NCI-H187 treated with DMSO at 0.1 percent for 48 hours (cell line): ENCODE measurements at places on chromosomes 16 and 17.

DNA sequence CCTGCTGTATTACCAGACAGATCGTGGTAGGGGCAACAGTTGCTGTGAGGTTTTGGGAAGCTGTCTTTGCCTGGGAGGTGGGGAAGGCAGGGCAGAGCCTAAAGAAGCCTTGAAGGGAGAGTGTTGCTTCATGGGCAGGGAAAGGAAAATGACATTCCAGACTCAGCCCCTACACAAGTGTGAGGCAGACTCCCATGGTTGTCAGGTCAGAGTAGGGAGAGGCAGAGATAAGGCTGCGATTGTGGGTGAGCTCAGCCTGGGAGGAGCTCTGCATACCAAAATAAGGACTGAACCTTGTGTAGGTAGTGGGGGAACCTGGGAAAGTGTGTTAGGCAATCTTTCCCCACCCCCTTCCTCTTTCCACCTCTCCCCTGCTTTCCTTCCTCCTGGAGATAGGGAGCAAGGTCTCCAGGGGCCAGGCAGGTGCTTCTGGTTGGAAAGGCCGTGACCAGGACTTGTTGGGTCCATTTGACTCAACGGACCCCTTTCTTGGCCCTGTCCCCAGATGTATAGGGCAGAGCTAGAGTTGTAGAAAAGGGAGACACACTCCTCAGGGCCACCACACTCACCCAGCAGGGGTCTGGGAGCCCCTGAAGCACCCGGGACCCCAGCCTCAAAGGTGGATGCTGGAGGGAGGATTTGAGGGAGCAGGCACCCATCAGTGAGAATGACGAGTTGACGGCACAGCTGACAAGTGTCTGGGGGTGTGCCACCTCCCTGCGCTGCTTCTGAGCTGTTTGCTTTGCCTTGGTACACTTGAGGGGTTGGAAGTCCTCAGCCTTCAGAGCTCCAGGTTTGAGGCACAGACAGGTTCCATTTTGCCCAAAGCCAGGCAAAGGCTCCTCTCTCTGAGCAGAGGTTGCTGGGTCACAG is 18.5 kb upstream of the TOB1 start:
- no peak for DNase-seq

- no peak for DNase-seq
These were observed 107.6 kb downstream of the BANP start for GRCh38 chr16:88058817-88059216.

- DNase-seq: no peak
These were observed 111.3 kb upstream of the NOL11 start for GRCh38 chr17:67606471-67606870.

DNA sequence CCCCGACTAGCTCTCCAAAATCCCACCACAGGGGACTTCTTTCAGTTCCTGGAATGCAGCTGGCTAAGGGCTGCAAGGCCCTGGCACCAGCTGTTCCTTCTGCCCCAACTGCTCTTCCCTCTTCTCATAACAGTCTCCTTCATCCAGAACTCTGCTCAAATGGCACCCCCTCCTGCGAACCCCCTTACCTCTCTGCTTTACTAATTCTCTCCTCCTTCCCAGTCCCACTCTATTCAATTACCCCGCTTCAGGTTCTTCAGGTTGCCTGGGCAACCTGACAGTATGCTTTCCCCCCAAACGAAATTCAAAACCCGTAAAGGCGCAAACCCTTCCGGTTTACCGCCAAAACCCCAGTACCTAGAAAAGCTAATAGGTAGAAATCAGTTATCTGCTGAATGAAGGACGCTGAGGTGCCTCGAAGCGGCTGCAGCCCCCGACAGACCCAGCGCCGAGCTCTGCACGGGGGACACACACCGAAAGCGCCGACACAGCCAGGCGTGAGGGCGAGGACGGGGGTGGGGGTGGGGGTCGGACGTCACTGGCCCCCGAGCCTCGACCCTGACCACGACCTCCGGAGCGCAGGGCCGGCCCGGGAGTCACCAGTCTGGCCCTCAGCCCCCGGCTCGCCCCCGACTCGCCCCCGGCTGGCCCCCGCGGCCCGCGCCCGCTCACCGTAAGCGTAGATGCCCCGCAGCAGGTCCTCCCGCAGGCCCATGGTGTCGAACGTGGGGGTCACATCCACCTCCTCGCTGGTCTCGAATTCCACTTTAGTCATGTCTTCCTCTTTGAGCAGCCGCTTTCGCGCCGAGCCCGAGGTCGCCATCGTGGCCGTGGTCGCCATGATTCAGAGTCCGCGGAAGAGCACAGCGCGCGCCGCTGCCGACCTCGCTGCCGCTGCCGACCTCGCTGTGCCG is 550 bp downstream of the EIF4A3 start:
- DNase-seq: no peak

- no peak for DNase-seq
These were observed 2.2 kb downstream of the TMEM204 start for GRCh38 chr16:1535391-1536291.

DNA sequence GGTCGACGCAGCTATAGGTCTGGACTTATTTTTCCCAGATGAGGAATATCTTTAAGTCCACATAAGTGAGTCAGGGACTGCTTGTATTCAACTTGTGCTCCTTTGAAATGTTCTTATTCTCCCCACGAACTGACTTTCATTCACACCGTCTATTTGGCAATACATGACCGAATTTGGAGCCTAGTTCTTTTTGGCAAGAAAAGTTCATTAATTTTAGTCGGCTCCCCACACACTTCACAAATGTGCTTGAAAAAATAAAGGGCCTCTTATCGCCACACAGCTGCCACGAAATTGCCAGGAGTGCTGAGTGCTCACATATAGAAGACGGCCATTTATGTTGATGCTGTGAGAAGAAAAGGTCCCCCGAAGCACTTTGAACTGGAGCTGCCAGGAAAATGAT is 152.6 kb downstream of the PRKCA start:
- no peak for DNase-seq

GRCh38 chr16:4338125-4338582 is 13.0 kb downstream of the PAM16 start:
- DNase-seq: no peak

- no peak for DNase-seq
These were observed 42.7 kb upstream of the ETV4 start for GRCh38 chr17:43588664-43589435.

DNA sequence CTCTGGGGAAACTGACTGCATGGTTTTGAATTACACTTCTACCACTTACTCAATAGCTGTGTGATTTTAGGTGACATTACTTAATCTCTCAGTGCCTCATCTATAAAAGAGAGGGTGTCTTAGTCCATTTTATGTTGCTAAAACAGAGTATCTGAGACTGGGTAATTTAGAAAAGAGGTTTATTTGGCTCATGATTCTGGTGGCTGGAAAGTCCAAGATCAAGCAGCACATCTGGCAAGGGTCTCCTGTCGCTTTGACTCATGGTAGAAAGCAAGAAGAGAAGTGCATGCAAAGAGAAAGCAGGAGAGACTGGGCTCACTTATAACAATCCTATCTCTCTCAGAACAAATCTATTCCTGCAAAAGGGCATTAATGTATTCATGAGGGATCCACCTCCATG is 132.4 kb upstream of the IRX5 start:
- no peak for DNase-seq

DNA sequence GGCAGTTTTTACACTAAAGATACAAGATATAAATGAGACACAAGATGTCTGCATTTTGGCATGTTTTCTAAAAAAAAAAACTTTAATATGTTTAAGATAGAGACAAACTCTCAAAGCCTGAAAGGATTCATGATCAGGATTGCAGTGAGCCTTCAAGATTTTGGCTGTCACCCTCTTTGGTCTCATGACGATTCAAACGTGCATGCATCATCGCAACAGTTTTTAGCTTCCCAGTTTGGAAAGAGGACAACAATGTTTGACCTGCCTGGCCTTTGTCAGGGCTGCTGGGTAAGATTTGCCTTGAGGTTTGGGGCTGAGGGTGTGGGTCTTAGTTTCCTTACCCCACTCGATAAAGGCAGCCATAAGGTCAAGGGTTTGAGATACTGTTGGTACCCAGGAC is 134.1 kb downstream of the RGS9 start:
- DNase-seq: no peak

DNA sequence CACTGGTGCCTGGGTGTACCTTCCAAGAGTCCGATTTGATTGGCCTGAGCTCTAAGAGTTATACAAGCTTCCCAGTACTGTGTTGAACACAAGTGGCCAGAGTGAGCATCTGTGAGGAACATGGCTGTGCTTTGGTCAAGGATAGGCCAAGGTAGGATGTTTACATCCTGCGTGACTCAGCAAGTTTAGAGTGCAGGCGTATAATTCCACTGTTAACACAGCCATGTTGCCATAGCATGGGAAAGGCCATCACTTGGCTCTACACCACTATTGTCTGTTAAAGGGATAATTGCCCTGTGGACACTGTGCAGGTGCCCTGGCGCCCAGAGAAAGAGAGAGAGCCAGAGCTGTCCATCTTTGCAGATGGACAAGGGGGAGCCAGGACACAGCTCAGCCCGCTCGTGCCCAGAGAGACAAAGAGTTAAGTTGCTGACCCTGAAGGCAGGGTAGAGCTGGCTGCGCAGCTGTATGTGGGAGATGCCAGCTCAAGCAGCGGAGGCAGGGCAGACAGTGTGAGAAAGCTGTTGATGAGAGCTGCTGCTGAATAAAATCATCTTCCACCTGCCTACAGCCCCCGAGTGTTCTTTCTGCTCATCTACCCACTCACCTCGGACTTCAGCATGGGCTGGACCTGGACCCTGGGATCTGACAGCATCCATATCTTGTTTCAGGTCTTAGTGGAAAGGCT is 11.7 kb downstream of the CFAP52 start:
- DNase-seq: no peak

- DNase-seq: no peak
These were observed 11.4 kb downstream of the GGA3 start for GRCh38 chr17:75250009-75250471.

DNA sequence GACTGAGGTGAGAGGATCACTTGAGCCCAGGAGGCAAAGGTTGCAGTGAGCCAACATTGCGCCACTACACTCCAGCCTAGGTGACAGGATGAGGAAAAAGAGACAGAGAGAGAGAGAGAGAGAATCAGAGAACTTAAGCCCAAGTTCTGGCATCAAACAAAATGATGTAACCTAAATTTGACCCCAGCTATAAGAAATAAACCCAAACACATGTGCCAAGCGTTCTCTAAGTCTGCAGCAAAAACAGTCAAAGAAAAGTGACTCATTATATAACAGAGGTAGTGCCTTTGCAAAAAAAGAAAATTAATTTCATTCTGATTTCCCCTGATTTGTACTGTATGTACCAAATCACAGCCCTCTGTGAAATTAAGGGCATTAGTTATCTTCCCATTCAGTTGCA is 89.5 kb downstream of the CDH11 start:
- DNase-seq: no peak

DNA sequence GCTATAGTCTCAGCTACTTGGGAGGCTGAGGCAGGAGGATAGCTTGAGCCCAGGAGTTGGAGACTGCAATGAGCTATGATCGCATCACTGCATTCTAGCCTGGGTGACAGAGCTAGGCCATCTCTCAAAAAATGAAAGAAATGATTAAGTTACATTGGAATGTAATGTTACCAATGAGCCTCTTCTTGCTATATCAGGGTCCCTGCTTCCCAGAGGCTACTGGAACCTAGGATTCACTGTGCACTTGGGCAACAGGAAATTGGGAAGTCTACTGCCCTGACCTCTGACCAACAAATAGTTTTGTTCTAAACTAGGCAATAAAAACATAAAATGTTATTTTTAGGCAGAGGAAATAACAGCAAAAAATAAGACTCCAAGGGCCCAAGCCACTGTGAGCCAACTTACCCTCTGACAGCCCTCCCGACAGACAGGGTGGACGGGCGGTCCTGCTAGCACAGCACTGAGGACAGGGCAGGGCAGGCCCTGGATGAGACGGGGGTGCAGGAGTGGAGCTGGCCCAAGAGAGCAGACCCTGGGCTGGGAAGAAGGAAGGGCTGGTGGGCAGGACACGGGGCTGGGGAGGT is 27.5 kb downstream of the NSMCE1 start:
- DNase-seq: no peak

DNA sequence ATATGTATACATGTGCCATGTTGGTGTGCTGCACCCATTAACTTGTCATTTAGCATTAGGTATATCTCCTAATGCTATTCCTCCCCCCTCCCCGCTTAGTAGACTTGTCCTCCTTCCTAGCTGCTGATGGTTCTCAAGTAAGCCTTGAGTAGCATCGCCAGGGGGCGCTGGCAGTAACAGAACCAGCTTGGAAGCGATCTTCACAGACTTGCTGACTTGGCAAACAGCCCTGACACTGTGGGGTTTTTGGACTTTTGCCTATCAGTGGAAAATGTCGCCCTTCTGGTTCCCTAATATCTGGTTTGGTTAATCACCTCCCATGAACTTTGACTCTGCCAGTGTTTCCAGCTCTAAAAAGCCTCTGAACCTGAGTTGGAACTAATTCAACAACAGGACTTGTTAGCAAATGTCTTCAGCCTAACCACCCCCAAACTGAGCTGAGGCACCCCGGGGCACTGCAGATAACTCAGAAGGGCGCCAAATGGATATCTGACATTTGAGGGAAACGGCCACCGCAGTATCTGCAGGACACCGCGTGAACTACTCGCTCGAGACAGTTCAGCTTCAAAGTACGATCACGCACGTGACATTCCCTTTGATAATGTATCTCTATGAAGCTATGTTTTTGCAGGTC is 15.4 kb upstream of the SPATA32 start:
- DNase-seq: peak; percentile 69

- no peak for DNase-seq
These were observed 14.3 kb downstream of the SLC16A3 start for GRCh38 chr17:82242977-82243647.

GRCh38 chr16:84005391-84005790 is 37.2 kb downstream of the SLC38A8 start:
- no peak for DNase-seq

GRCh38 chr16:75818491-75818890 is 92.2 kb upstream of the CPHXL start:
- DNase-seq: no peak

DNA sequence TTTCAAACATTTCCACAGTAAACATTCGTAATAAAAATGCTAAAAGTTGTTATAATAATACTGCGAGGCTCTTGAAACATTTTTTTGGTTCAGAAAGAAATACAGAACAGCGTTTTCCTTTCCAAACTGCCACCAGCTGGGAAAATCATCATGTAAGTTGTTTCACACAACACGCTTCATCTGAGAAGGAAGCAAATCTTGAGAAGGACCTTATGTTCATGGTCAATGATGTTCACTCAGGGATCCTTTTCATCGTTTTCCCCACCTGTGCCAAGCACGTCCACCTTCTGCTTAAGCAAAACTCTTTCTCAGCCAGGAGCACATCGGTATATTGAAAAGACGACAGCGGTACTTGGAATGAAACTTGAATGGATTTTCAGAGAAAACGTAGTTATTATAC is 274.5 kb upstream of the ELAC2 start:
- DNase-seq: no peak
